Activated CD4-positive, alpha-beta T cell treated with anti-CD3 and anti-CD28 coated beads, Interleukin-2, amount 10 ng/mL, durations not matched to agents 24 days and 14 days (primary cell): ENCODE measurements at places on chromosomes 5 and 9. TPM values are rescaled to one million over a fixed set of nuclear protein-coding genes. Genes with fewer than 3 reads are reported as not detected.

- H3K36me3 ChIP-seq = no peaks in the 10 kb centered on the region
- no peaks in the 10 kb centered on the region for H3K27me3 ChIP-seq
- no peak overlapping the region for H3K27ac ChIP-seq
- no peak overlapping the region for H3K4me3 ChIP-seq
- H3K4me1 ChIP-seq = no peaks in the 10 kb centered on the region
Measured at GRCh38 chr5:57825031-57825686, 342.5 kb upstream of the ACTBL2 start.

DNA sequence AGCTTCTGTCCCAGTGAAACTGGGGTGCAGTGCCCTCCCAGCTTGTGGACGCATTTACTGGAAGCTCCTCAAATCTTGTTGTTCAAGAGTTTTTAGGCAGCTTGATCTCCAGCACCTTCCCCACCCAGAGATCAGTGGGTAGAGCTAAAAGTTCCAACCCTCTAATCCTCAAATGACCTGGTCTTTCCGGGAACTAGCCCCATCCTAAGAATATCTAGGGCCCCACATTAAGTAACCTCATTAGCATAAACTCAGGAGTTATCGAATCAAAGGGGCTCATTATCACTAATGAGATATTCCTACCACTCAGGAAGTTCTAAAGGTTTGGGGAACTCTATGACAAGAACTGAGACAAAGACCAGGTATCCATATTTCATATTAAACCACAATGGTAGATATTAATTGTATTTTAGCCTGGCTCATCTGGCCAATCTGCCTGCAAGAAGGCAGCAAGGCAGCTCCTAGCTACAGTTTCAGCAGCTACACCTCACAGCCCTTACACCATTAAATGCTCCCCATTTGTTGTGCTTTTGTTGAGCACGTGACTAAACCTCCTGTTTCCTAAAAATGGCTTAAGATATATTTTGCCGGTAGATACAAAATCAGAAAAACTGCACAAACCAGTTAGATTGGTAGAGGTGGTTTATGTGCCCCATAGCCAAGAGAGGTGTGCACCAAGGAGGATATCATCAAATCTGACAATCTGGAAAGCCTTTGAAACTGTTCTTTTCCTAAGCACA lies 24.6 kb upstream of the SLC22A5 start:
- no peaks in the 10 kb centered on the region for H3K36me3 ChIP-seq
- no peaks in the 10 kb centered on the region for H3K4me1 ChIP-seq
- H3K27ac ChIP-seq = no peak overlapping the region
- DNase-seq = no peak

DNA sequence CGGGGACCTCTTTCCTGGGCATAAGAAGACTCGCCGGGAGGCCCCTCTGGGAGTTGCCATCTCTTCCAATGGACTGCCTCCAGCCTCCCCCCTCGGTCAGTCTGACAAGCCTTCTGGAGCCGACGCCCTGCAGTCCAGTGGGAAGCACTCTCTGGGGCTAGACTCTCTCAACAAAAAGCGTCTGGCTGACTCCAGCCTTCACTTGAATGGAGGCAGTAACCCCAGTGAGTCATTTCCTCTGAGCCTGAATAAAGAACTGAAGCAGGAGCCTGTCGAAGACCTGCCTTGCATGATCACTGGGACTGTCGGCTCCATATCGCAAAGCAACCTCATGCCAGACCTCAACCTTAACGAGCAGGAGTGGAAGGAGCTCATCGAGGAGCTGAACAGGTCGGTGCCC lies 28.4 kb upstream of the LTC4S start:
- peak overlapping the region; percentile 5 for H3K27ac ChIP-seq
- H3K4me3 ChIP-seq = no peak overlapping the region
- peaks cover 32% of the 10 kb centered on the region for H3K4me1 ChIP-seq
- DNase-seq = no peak
- no peaks in the 10 kb centered on the region for H3K27me3 ChIP-seq

- H3K36me3 ChIP-seq = no peaks in the 10 kb centered on the region
- H3K4me3 ChIP-seq = no peak overlapping the region
- H3K27ac ChIP-seq = no peak overlapping the region
- peaks cover 4% of the 10 kb centered on the region for H3K4me1 ChIP-seq
- no peak for DNase-seq
Measured at GRCh38 chr9:16202914-16203728, 650.3 kb downstream of the CCDC171 start.

GRCh38 chr9:131886826-131887225 lies 146.9 kb upstream of the RAPGEF1 start:
- no peak for DNase-seq
- no peak overlapping the region for H3K27ac ChIP-seq
- no peaks in the 10 kb centered on the region for H3K27me3 ChIP-seq
- no peak overlapping the region for H3K4me3 ChIP-seq
- H3K36me3 ChIP-seq = no peaks in the 10 kb centered on the region

GRCh38 chr5:100760688-100761087 lies 142.4 kb downstream of the ST8SIA4 start:
- H3K4me1 ChIP-seq = no peaks in the 10 kb centered on the region
- no peak overlapping the region for H3K4me3 ChIP-seq
- peaks cover 19% of the 10 kb centered on the region for H3K27me3 ChIP-seq
- H3K36me3 ChIP-seq = no peaks in the 10 kb centered on the region
- no peak for DNase-seq

GRCh38 chr9:15622318-15622971 lies 69.6 kb downstream of the CCDC171 start:
- H3K27me3 ChIP-seq = no peaks in the 10 kb centered on the region
- no peaks in the 10 kb centered on the region for H3K4me1 ChIP-seq
- no peak overlapping the region for H3K4me3 ChIP-seq
- no peak for DNase-seq

- H3K27ac ChIP-seq = no peak overlapping the region
- DNase-seq = no peak
- no peak overlapping the region for H3K4me3 ChIP-seq
- no peaks in the 10 kb centered on the region for H3K36me3 ChIP-seq
- H3K4me1 ChIP-seq = no peaks in the 10 kb centered on the region
- no peaks in the 10 kb centered on the region for H3K27me3 ChIP-seq
Measured at GRCh38 chr5:178318382-178318781, 85.8 kb upstream of the PHYKPL start.

DNA sequence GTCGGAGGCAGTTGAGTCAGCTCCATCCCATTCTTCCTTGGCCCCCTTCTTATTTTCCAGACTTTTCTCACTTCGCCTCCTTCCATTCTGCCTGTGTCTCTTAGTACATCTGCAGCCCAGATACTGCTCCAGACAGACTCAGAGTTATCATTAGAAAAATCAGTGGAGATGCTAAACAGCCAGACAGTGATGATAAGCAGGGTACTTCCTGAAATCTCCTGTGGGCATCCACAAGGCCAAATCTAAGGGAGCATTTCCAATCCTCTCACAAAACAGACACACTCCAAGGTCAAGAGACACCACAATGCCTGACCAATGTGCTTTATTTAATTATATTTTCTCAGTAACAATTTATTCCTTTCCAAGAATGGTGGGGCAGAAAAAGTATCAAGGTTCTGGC lies 14.5 kb upstream of the RLN1 start:
- peaks cover 31% of the 10 kb centered on the region for H3K36me3 ChIP-seq
- no peak overlapping the region for H3K4me3 ChIP-seq
- no peak for DNase-seq
- H3K27ac ChIP-seq = no peak overlapping the region
- peaks cover 23% of the 10 kb centered on the region for H3K4me1 ChIP-seq

- no peak overlapping the region for H3K4me3 ChIP-seq
- DNase-seq = no peak
- no peaks in the 10 kb centered on the region for H3K4me1 ChIP-seq
- no peaks in the 10 kb centered on the region for H3K36me3 ChIP-seq
Measured at GRCh38 chr9:84996029-84996428, 326.5 kb downstream of the NTRK2 start.

GRCh38 chr5:64165500-64166200 lies at the start of gene RNF180:
TSS of gene RNF180 (plus strand) at chr5:64165843. CDS start at chr5:64200808, 34,965 bp downstream.
- H3K27me3 ChIP-seq = peaks cover 36% of the 10 kb centered on the region
- H3K27ac ChIP-seq = no peak within 1 kb of the TSS
- no peak for DNase-seq
- H3K4me3 ChIP-seq = peak within 1 kb of the TSS; percentile 53

DNA sequence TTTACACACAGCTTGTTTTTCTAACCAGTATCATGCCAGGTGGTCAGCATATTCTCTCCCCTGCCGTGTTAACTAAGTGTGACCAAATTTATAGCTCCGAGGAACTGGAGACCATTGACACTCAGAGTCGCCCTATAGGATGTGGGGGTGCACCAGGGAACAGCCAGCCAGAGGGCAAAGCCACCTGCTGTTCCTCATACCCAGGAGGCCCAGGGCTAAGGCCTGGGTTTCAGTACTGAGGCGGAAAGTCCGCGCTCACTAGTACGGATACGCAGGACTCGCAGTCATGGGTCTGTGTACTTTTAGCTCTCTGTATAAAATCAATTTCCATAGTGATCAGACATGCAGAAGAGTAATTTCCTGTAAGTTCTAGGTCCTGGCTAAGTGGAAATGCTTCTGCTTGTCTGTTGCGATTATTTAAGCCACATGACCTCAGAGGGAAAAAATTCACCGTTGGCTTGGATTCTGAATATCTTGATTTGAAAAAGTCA lies 247.0 kb downstream of the AOPEP start:
- no peaks in the 10 kb centered on the region for H3K27me3 ChIP-seq
- H3K27ac ChIP-seq = no peak overlapping the region
- no peak for DNase-seq

DNA sequence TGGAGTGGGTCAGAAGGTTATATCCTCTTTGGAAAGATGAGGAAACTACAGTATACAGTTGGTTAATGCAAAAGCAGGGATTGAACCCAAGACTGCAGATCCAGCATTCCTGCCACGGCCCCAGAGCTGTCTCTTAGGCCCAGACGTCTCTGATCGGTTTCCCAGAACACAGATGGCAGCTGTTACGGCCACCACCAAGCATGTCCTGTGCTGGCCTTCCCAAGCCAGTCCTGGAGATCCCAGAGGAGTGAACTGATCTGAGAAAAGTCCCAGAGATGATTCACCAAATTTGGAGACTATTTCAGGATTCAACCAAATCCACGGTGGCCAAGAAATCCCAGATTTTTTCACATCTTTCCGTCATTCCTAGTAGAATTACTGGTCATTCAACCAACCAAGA lies 20.1 kb downstream of the TNIP1 start:
- peak overlapping the region; percentile 91 for H3K27ac ChIP-seq
- H3K36me3 ChIP-seq = peaks cover 72% of the 10 kb centered on the region
- no peak overlapping the region for H3K4me3 ChIP-seq
- H3K4me1 ChIP-seq = peaks cover 57% of the 10 kb centered on the region

DNA sequence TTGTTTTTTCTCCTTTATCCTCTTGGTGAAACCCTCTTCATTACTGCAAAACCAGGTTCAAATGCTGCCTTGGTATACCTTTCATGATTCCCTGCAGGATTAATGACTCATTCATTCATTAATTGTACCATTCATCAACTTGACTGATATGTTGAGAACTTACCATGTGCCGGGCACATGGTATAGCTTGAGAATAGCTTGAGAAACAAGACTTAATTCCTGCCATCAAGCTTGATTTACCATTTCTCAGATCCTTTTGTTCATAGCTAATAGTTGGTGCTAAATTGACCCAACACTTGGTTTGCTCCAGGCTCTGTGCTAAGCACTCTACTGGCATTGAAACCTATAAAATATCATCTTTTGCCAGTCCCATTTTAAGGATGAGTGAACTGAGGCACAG lies 165.7 kb downstream of the YIPF5 start:
- no peak for DNase-seq
- peaks cover 2% of the 10 kb centered on the region for H3K27me3 ChIP-seq
- no peak overlapping the region for H3K4me3 ChIP-seq
- H3K4me1 ChIP-seq = no peaks in the 10 kb centered on the region

DNA sequence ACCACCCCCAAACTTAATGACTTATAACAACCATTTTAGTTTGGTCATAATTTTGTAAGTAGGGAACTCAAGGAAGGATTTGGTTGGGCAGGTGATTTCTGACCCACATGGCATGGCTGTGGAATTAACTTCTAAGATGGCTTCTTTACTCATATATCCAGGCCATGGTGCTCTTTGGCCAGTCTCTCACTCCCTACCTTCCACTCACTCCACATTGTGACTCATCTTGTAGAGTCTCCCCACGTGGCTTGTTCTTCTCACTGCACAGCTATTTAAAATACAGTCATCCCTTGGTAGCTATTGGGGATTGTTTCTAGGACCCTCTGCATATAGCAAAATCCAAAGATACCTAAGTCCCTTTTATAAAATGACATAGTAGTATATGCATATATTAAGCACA lies 76.6 kb upstream of the MAST4 start:
- H3K27me3 ChIP-seq = peaks cover 8% of the 10 kb centered on the region
- H3K4me1 ChIP-seq = no peaks in the 10 kb centered on the region
- no peak overlapping the region for H3K4me3 ChIP-seq

- H3K4me1 ChIP-seq = no peaks in the 10 kb centered on the region
- peak; percentile 34 for DNase-seq
- H3K4me3 ChIP-seq = no peak overlapping the region
- H3K36me3 ChIP-seq = no peaks in the 10 kb centered on the region
- H3K27me3 ChIP-seq = peaks cover 2% of the 10 kb centered on the region
Measured at GRCh38 chr5:172534229-172535107, 80.1 kb upstream of the SH3PXD2B start.

The INSL4 gene
- total RNA-seq = not detected in 2 replicates

The ZNF483 gene
- 1.8 and 2.2 TPM in 2 replicates for total RNA-seq

The SHISAL2B gene
- total RNA-seq = not detected in 2 replicates

The LRRC26 gene
- total RNA-seq = not detected in 2 replicates

The MATR3 gene
- total RNA-seq = 243 and 258 TPM in 2 replicates
